Mucosa of descending colon (tissue), 3 donors: ENCODE measurements at places on chromosomes 13 and 19. TPM values are rescaled to one million over a fixed set of nuclear protein-coding genes. Genes with fewer than 3 reads are reported as not detected.
A peak's percentile ranks its signal among the peaks of the same experiment; 100 is the strongest.

DNA sequence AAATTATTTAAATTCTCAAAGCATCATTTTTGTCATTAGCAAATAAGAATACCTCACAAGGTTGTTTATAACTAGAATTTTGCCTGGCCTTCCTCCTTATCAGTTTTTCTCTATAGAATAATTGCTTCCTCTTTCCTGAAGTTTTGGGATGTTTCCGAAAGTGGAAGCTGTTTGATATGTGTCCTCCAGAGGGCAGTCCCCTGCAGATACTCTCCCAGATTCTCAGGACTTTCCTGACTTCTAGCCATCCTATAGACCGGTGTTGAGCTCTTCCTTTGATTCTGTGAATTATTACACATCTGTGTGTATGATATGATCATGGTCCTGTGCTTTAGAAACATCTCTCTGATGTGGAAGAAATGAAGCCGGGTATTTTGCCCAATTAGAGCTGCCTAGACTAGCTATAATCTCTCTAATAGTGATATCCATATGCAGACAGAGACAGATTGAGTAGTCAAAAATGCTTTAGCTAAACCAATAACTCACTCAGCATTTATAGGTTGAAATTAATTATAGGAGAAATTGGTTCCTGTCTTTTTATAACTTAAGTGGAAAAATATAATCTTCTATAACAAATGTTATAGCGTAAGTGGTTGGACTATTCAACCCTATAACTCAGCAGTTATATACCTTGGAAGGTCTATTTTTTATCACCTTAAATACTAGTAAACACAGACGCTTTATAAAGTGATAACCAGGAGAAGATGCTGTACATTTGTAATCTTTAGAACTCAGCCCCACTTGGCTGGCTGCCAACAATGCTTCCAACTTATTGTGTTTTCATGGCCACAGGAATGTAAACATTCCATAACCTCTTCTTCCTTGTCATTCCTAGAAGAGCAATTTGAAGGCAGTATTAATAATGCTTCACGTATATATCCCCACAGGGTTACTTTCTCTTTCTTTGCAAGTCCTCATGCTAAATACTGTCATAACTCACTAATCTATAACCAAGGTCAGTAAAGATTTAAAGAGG, 201.0 kb upstream of the RXFP2 start:
- peak; percentile 18 for DNase-seq

GRCh38 chr19:39142630-39143029, 17.0 kb downstream of the PAK4 start:
- DNase-seq, result no peak

DNA sequence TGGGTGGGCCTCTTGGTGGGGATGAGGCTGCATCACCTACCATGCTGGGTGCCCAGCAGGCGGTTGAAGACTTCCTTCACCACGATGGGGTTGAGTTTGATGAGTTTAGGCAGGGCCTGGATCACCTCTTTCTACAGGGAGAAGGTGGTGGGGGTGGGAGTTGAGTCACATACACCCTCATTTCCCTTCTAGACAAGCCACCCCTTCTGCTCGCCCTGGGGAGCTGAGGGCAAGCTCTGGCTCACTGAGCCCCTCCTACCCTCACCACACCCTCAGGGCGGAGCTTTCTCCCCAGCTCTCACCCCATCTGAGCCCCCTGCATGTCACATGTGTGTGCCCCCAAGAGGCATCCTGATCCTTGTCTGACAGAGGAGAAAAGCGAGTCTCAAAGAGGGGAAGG, 7.6 kb upstream of the RSPH6A start:
- no peak for DNase-seq

DNA sequence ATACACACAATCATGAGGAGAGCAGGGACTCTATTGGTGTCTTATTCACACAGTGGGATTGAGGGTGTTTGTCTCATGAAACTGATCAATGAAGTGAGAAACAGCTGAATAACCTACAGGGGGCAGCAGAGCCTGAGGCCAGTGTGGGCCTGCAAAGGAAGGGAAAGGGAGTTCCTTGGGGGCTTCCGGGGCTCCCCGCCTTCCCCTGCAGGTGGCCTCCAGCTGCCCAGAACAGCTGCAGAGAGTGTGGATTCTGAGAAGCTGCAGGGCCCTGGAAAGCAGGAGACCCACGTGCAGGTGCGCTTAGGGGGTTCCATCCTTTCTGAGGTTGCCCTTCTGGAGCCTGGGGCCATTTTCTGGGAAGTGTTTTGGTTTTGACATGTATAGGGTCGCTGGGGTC, 20.1 kb downstream of the ZNF763 start:
- no peak for DNase-seq

GRCh38 chr13:23472189-23472588, 38.7 kb upstream of the SACS start:
- DNase-seq, result no peak

GRCh38 chr19:34618410-34618809, 58.5 kb downstream of the SCGB2B2 start:
- DNase-seq, result no peak

DNA sequence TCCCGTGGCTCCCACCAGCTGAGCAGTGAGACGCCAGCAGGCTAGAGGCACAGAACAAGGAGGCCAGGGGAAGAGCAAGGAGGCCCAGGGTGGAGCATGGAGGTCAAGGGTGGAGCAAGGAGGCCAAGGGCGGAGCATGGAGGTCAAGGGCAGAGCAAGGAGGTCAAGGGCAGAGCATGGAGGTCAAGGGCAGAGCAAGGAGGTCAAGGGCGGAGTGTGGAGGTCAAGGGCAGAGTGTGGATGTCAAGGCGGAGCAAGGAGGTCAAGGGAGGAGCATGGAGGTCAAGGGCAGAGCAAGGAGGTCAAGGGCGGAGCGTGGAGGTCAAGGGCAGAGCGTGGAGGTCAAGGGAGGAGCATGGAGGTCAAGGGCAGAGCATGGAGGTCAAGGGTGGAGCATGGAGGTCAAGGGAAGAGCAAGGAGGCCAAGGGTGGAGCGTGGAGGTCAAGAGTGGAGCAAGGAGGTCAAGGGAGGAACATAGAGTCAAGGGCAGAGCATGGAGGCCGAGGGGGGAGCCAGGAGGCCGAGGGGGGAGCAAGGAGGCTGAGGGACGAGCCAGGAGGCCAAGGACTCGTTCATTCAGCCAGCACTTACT, 27.7 kb downstream of the DPF1 start:
- no peak for DNase-seq

- no peak for DNase-seq
Measured at GRCh38 chr19:11370744-11371143, 3.7 kb upstream of the SWSAP1 start.

- DNase-seq, result no peak
Measured at GRCh38 chr13:35483761-35484160, 7.3 kb upstream of the MAB21L1 start.

- DNase-seq, result peak; percentile 86
Measured at GRCh38 chr19:46704379-46705076, 12.4 kb downstream of the PRKD2 start.

GRCh38 chr13:66714795-66715194, 515.3 kb downstream of the PCDH9 start:
- no peak for DNase-seq

DNA sequence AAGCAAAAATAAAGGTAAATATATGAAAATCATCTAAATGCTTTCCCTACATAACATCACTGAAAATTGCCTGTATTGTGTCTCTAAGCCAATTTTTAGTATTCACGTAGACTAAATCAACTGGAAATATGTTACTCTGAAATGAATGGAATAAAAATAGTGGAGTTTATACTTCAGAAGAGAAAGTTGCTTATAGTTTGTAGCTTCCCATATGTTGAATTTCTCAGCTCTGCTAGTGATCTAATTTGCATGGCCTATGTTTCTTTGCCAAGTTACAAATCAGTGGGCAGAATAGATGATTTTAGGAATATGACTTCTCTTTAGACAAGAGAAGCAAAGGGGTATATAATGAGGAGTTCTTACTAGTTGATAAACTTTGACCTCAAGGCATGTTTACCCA, 850.2 kb downstream of the OLFM4 start:
- DNase-seq, result no peak

The ZNF283 gene
- 21.8 TPM for total RNA-seq

The FUT2 gene
- 137 TPM for total RNA-seq

The SLITRK1 gene
- 0.06 TPM for total RNA-seq

The CEACAM6 gene
- total RNA-seq, result 249 TPM

The PRR19 gene
- total RNA-seq, result 1.0 TPM
